ENCODE measurements at places on chromosomes 4 and X.

- no peak for ATAC-seq
Observed at GRCh38 chrX:153844509-153845082, 14.3 kb upstream of the PDZD4 start.

DNA sequence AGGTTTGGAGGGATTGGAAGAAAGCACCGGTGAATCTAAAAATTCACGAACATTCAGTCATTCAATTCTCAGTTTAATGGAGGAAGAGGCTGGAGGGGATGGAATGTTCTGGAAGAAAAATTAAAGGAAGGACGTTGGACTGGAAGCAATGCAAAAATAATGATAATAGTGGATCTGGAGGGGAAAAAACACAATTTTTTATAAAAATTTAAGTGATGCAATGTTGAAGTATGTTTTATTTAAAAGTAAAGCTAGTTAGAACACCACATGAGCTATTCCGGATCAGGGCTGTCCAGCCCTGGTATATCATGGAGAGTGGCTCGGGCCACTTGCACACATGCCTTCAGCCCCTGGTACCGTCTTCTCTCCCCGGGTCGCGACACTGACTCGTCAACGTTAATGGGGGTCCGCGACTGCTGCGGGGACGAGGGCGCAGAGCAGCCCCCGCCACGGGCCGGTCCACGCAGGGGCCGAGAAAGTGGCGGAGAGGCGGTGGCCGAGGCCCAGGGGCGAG lies 204.6 kb downstream of the TENM3 start:
- ATAC-seq: no peak

GRCh38 chr4:157226035-157226434 lies 5.5 kb downstream of the GRIA2 start:
- ATAC-seq: no peak

GRCh38 chrX:41923978-41924683 lies 777 bp upstream of the CASK start:
- no peak for ATAC-seq

- no peak for ATAC-seq
Observed at GRCh38 chr4:20195071-20195885, 56.4 kb upstream of the SLIT2 start.

GRCh38 chrX:10071451-10072144 lies 85.2 kb upstream of the CLCN4 start:
- ATAC-seq: no peak

DNA sequence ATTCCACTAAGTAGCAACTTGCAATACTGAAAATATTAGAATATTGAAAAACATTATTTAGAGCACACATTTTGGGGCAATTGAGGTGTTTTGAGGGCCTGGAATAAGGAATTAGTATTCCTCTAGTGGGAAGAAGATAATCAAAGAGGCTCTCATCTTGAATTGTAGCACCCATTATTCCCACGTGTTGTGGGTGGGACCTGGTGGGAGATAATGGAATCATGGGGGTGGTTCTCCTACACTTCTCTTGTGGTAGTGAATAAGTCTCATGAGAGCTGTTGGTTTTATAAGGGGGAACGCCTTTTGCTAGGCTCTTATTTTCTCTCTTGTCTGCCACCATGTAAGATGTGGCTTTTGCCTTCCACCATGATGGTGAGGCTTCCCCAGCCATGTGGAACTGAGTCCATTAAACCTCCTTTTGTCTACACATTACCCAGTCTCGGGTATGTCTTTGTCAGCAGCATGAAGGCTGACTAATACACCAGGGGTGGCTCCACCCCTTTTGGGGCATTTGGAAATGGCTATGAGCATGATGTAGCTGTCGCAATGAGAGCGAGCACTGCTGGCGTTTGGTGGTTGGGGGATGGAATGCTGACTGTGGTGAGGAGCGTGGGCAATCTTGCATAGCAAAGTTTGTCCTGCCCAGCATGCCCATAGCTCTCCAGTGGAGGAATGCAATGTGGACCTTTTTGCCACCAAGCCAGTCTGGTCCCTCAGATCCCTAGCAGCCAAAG lies 308.2 kb downstream of the FRMPD4 start:
- ATAC-seq: no peak

- peak; percentile 55 for ATAC-seq
Observed at GRCh38 chrX:15686818-15687685, 22.4 kb upstream of the CLTRN start.

GRCh38 chr4:110055158-110055768 lies 142.6 kb downstream of the EGF start:
- no peak for ATAC-seq

DNA sequence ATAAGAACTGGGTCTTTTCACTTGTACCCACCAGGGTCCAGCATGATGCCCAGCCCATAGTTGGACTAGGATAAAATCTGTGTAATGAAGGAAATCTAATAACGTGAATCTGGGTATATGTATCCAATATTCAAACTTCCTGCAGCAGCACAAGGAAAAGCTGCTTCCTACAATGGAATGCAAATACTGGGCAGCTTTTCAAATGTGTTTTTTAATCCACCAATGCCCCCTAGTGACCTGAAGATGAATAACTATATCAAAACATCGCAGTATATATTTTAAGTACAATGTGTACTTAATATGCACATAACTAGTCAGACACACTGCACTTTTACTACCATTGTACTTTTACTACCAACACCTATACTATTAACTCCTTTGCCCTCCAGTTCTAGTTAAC lies 5.3 kb downstream of the APOO start:
- ATAC-seq: no peak

- no peak for ATAC-seq
Observed at GRCh38 chrX:49910344-49910743, 12.1 kb upstream of the CLCN5 start.

- ATAC-seq: no peak
Observed at GRCh38 chr4:10283761-10284160, 167.2 kb upstream of the WDR1 start.

GRCh38 chrX:47168495-47169073 lies 23.6 kb downstream of the RBM10 start:
- ATAC-seq: no peak

- ATAC-seq: peak; percentile 36
Observed at GRCh38 chrX:39293203-39293602, 491.9 kb downstream of the MID1IP1 start.

DNA sequence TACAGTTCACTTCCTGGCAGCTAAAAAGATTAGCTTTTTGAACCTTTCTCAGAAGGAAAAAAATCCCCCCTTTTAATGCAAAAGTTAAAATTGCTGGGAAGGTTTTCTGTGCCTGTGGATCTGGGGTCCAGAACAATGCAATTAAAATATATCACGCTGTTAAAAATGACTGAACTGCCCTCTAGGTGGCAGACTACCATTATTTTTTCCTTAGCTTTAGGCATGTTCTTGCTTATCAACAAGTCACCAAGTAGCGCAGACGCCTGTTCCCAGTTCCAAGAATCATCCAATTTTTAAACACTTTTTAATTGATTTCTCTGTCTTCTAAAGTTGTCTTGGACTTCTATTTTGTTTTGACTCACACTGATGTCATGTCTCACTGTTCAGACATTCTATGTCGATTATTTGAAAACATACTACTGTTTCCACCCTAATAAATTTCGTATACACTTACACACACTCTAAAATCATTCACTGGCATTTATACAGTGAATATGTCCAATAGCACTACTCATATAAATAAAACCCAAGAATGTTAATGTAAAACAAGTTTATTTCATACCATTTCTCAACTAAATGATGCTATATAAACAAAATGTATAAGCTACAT lies 661.6 kb downstream of the RAPGEF2 start:
- ATAC-seq: no peak
